H54 (cell line): ENCODE measurements at places on chromosomes 12 and 14.

DNA sequence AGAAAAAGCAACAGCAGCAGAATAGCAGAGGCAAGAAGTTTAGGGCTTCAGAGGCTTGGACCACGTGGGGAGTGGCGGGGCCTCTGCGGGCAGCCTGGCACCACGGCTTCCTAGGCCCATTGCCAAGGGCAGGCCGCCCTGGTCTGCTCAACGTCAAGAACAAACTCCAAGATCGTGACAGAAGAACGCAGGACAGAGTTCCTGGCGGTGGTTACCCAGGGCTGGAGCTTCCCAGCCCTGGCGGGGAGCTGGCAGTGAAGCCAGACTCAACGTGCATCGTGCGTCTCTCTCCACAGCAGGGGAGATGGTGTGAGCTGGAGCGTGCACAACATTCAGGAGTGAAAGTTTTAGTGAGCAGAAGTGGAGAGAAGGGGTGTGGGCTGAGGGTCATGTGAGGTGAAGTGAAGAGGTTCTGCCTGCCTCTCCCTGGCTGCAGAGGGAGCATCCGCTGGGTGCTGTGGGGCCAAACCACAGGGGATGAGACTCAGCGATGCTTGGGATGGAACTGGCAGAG lies 13.9 kb upstream of the CACNA2D4 start:
- DNase-seq: no peak

DNA sequence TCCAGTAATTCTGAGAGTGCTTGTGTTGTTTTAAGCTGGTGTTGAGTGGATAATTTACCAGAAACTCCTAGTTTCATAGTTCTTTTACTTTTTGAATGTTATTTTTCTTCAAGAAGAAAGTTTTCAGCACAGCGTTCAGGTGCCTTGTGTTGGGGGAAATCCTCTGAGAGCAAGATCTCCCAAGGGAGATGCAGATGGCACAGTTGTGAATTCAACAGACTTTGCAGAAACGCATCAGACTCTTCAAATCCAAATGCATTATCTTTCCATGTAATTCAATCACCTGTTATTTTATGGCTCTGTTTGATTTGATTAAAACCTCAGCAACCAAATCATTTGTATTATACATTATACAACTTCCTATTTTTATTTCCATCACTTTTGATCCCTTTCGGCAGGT lies 439.9 kb downstream of the EGLN3 start:
- no peak for DNase-seq

DNA sequence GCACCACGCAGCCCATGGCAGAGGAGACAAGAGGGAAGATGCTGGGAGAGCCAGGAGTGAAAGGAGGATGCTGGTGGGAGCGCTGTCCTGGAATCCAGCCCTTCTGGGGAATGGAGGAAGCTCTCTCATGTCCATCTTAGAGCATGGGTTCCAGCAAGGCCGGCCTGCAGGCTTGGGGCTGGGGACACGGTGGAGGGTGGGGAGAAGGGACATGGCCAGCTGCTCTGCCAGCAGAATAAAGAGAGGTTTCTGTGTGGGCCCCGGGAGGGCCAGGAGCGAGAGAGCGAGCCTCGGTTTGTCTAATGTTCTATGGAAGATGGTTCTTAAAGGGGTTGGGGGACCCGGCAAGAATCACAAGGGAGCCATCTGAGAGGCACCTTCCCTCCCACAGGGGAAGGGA lies 60.2 kb downstream of the RIMBP2 start:
- no peak for DNase-seq

DNA sequence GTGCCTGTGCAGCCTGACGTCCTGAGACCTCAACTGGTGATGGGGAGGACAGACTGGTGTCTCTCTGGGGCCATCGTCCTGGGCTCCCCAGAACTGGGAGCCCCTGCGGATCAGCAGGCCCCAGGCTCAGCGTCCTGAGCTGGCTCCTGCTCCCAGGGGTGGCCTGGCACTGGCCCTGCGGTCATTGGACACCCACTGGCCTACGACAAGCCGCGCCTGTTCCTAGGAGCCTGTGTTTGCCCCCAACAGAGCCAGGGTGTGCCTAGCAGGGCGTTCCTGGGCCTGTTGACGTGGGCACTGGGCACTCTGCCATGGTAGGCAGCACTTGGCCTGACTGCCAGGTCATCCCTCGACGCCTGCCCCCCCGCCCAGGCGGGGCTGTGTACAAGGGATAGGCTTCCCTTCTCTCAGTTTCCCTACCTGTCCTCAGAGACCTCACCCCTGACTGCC lies 8.4 kb downstream of the ADSS1 start:
- DNase-seq: peak; percentile 74

- DNase-seq: no peak
Observed at GRCh38 chr14:34012978-34013720, 62.3 kb upstream of the EGLN3 start.

DNA sequence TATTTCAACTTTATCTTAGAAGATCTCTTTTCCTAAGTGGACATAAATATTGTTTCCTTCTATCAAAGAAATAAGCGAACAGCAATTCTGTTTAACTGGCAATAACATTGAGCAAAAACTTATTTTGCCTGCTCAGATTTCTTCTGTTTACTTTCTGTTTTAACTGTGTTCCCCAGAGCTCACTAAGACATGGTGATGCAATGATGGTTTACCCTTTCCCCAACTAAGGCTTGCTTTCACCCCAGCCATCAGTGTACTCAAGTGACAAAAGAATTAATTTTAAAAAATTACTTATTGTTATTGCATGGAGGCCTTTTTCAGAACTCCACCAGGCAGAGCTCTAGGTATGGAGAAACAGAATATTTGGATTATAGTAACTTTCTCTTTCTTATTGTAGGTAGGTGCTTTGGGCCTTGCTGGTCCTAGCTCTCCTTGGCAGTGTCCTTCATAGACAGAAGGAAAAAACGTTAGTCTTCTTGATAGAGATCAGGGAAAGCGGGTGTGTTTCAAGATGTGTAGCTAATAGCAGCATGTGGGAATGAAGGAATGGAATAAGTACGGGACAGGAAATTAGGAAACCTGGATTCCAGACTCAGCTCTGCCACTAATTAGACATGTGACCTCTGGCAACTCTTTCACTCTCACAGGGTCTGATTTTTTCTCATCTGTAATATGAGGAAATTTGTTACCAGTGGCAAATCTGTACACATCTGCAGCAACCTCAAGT lies 14.6 kb upstream of the DDHD1 start:
- DNase-seq: no peak

DNA sequence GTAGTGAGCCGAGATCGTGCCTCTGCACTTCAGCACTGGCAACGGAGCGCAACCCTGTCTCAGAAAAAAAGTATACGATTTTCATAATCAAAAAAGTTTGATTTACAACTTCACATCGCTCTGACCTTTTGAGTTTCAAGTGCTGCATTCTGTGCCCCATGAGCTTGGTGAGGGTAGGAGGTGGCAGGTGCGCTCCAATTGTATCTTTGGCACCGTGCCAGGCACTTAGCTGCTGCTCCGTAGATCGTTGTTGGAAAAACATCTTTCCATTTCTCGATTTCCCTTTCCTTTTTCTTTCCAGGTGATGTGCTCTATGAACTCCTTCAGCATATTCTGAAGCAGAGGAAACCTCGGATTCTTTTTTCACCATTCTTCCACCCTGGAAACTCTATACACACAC lies 203.7 kb downstream of the ETV6 start:
- no peak for DNase-seq

GRCh38 chr14:64715146-64715627 lies 11.0 kb downstream of the PLEKHG3 start:
- DNase-seq: no peak

DNA sequence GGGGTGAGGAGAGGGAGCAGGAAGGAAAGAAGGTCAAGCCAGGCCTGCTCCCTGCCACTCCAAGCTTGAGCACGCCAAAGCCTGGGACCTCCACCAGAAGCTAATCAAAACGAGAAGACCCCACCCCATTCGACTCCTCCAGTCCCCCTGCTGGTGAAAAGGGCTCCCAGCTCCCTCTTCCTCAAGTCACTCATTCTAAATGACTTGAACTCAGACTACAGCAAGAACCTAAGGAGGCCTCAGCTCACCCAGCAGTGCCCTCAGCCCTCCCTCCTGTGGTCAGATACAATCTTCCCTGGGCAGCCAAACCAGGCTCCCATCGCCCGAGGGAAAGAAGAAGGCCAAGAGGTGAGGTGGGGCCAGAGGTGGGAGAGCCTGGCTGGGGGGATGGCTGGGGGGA lies 17.4 kb downstream of the HDAC7 start:
- no peak for DNase-seq

DNA sequence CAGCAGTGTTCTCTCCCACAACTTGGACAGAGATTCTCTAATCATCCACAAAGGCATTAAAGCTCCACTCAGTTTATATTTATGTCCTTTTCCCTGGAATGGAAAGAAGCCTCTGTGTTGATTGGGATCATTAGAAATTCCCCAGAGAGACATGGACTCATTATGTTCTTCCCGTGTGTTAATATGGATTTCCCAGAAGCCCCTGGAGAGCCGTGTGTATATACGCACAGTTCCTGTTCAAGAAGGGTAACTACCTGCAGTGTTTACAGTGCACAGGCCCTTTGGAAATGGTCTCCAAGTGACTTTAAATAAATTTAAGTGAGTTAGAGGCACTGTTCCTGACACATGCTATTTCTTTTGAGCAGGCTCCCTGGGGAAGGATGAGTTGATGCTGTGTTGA lies 428.0 kb upstream of the TMTC1 start:
- no peak for DNase-seq

GRCh38 chr12:117039891-117040309 lies 59.3 kb downstream of the TESC start:
- DNase-seq: no peak

DNA sequence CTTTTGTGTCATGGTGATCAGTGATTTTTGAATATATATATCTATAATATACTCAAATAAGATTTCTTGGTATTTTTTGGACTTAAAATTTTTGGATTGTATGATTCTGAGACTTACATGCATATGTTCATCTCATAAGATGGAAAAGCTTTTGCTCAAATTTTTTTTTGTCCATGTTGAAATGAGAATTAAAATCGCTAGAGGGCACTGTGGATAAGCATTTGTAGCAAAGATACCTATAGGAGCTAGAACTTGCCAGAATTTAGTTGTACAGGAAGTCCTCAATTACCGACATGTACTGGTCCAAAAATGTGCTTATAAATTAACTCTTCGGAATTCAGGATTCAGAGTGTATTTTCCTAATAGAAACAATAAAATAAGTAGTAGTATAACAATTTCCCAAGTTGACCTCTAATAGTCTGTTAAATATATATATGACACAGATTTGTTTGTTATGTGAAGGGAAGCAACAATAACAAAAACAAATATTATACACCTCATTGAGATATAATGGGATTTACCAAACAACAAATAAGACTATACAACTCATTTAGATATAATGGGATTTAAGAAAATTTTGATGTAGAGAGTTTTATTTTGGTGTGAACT lies 179.6 kb downstream of the TMEM117 start:
- no peak for DNase-seq

DNA sequence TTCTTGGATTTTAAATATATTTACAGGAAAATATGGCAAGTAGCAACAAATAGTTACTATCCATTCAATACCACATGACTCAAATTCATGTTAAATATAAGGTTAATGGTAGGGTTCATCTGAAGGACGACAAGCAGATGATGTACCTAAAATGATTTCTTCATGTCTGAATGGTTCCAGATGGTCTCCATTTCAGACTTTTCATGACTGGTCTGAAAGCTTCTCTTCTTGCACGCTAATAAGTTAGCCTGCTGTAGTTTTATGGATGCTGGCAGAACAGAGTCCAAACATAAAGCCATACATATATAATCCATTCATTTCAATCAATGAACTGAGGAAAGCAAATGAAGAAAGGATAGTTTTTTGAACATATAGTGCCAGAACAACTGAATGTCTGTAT lies 257.0 kb upstream of the MGAT4C start:
- DNase-seq: no peak
